ENCODE measurements at places on chromosomes 12 and 14. TPM values are rescaled to one million over a fixed set of nuclear protein-coding genes. Genes with fewer than 3 reads are reported as not detected.

CATSPERB gene
- 0.74 TPM for total RNA-seq

FAM90A1 gene
- total RNA-seq: 0.64 TPM

EPYC gene
- not detected for total RNA-seq

TUBA1C gene
- 571 TPM for total RNA-seq

TAS2R7 gene
- total RNA-seq: not detected

GAS2L3 gene
- 38.7 TPM for total RNA-seq

WNT5B gene
- total RNA-seq: 0.52 TPM

CPNE6 gene
- not detected for total RNA-seq

GPR84 gene
- total RNA-seq: not detected

RIMBP2 gene
- not detected for total RNA-seq

ZDHHC22 gene
- total RNA-seq: 0.10 TPM

HCAR2 gene
- total RNA-seq: not detected

ADAM20 gene
- total RNA-seq: 0.57 TPM
